Thoracic aorta (tissue), 2 donors: ENCODE measurements at places on chromosomes 3 and 15.

DNA sequence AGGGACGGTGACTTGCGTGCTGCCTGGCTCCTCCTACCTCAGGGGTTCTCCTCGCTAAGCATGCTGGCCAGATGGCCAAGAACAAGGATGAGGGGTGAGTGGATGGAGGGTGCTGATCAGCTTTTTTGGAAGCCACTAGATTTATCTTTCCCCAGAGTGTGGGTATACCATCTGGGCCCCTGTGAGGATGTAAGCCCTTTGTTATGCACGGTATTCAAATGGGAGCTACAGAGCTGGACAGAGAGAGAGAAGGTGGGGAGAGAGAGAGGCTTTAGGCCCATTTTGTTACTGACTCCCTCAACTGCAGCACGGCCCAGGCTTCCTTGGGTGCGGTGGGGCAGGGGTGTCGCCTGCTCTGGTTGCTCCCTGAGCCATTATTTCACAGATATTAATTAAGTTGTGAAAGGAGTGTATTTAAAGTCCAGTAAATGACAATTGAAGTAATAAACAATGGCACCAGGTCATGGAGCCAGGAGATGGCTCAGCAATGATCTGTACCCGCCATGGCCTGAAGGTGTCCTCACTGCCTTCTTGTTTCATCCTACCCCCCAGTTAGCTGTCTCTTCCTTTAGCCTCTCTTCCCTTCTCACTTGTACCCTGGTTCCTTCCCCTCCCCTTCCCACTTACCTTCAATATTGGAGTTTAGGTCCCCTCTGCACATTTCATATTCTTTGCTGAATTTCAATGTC lies 158.0 kb downstream of the CLSTN2 start:
- no peak for DNase-seq

DNA sequence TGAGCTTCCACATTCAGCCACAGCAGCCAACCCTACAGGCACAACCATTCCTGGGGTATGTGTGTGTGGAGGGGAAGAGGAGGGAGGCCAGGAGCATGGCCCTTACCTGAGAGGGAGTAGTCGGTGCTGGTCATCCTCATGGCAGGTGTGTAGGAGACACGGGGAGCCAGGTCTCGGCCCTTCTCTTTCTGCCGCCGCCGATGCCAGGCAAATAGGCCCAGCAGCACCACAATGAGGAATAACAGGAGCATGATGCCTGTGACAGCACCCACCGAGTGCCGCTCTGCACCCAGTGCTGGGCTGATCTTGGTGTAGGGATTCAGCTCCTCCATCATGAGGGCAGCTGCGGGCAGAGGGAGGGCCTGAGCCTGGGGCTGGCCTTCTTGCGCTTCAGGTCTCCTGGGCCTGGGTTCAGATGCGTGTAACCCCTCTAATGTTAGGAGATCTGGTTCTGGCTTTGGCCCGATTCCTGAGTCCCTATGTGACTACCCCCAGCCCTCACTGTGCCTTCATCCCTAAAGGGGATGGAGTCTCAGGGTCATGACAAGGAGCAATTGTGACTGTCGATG lies 44.4 kb downstream of the RAB11A start:
- DNase-seq: no peak

GRCh38 chr15:97790180-97790579 lies 170.3 kb upstream of the ARRDC4 start:
- no peak for DNase-seq

DNA sequence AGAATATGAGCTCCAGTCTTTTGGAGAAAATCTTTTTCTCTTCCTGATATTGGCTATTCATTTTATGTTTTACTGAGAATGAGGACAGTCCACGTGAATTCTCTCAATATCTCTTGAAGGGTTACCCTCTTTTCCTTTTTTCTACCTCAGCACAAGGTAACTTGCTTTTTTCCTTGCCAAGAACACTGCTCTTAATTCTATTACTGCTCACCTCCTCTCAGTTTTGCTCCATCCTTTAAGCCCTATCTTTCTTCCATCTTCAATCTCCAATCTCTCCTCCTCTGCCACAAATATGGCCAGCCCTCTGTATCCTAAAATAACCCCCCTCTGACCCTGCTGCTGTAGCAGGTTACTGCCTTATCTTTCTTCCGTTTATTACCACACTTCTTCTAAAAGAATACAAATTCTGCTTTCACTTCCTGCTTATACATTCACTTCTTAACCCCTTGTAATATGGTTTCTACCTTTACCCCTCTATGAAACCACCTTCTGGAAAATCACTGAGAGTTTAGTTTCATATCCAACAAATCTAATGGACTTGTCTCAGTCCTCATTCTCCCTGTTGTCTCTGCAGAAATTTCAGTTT lies 89.0 kb downstream of the NFKBIZ start:
- no peak for DNase-seq

- no peak for DNase-seq
These were observed 204.7 kb downstream of the SV2B start for GRCh38 chr15:91304786-91305185.

DNA sequence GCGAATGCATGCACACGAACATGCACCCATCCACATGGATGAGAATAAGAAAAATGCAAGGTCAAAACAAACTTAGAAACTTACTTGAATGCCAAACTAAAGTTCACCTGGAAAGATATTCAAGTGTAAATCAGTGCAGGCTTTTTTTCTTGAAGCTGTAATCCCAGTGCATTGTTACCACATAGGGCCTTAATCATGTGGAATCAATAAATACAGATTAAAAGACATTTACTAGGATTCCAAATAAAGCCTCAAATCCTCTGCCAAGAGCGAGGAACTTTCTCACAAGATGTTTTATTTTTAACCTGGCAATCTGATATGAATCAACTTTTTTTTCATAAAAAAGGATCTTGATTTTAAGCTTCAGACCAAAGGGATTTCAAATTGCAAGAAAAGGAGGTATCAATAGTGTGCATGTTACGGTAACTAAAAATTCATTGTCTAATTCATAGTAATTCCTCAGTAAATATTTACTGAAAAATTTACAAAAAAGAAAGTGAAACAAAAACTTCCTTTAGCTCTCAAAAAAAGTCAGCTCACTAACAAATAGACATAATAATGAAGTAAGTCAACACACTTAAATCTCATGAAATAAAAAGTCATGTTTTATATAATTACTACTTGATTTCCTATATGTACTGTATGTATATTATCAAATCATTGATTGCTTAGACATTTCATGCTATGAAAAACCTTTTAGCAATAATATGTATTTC lies 978.6 kb downstream of the PLOD2 start:
- no peak for DNase-seq
